ENCODE measurements at places on chromosomes 1 and 21.

DNA sequence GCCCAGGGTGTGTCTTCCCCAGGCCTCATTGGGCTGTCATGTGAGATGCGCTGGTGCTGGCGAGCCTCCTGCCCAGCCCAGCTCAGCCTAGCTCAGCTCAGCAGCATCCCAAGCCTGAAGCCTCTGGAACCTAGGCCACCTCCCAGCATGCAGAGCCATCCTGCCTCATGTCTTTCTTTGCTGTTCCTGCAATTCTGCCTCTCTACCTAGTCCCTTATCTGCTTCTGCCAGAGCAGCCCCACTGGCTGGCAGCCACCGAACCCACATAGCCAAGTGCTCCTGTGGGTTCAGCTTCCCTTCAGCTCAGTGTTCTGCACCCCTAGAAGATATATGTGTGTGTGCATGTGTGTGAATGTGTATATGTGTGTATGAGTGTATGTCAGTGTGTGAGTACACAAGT lies 291.5 kb upstream of the VAMP3 start:
- no peak for DNase-seq

- DNase-seq: no peak
These were observed 32.2 kb upstream of the GADD45A start for GRCh38 chr1:67652800-67653199.

DNA sequence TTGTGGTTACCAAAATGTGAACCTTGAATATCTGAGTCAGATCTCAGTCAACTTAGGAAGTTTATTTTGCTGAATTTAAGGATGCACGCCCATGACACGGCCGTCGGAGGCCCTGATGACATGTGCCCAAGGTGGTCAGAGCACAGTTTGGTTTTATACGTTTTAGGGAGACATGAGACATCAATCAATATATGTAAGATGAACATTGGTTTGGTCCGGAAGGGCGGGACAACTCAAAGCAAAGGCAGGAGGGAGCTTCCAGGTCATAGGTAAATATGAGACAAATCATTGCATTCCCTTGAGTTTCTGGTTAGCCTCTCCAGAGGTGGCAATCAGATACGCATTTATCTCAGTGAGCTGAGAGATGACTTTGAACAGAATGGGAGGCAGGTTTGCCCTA lies 1.0 kb upstream of the PRMT2 start:
- DNase-seq: no peak

DNA sequence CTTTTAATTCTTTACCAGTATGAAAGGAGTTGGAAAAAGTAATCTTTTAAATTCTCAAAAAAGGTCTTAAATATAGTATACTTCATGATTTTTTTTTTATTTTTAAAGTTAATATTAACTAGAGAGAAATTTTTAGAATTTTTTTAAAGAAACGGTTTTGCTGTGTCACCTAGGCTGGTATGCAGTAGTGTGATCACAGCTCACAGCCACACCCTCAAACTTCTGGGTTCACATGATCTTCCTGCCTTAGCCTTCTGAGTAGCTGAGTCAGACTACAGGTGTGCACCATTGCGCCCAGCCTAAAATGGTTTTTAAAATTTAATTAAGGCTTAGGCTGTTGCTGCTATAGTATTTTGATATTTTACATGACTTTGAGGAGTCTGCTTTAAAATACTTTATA lies 52.4 kb downstream of the TLCD4 start:
- DNase-seq: no peak

GRCh38 chr1:115723756-115724155 lies 44.8 kb downstream of the CASQ2 start:
- DNase-seq: no peak

DNA sequence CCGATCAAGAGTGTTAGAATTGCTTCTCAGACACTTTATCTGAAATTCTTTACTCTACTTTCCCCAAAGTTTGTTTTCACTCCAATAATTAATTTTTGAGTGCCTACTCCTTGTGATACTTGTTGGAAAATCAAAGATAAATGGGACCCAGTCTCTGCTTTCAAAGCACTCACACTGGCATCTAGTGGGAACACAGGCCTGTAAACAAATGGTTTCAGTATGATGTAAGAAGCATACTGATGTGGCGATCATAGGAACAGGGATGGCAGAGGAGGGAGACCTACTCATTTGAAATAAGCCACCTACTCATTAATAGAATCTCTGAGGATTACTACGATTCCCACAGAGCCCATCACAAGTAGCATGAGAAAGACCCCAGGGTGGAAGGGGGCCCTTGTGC lies 273.7 kb upstream of the ST6GALNAC5 start:
- no peak for DNase-seq

DNA sequence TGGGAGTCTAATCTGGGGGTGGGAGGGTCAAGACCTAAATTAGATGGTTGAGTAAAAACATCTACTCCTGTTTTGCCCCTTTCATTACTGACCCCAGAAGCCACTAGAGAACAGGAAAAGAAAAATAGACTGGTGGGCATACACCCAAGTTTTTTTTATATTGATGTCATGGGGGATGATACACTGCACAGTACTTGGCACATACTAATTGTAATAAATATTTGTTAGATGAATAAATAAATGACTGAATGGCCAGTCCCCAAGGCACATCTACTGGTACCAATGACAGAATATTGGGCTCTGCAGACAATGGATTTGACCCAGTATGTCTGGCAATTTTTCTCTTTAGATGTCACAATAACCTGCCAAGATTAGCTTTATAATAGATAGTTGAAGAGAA lies 36.8 kb upstream of the PTBP2 start:
- no peak for DNase-seq

DNA sequence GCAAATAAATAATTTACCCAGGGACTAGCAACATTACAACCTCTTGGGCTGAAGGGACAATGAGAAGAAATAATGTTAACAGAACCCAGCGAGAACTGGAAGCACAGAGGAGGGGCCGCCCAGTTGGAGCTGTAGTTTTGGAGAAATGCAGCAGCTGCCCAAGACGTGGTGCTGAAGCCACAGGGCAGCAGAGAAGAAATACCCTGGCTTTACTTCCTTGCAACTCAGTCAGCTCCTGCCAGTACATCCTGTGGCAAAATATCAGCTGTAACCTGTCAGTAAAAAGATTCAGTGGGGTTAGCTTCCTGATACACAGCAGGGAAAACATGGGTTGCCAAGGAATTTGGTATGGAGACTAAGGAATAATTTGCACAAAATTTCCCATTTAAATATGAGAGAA lies 283.6 kb upstream of the USP25 start:
- no peak for DNase-seq
